PC-9 (cell line): ENCODE measurements at places on chromosomes 6 and 20.

DNA sequence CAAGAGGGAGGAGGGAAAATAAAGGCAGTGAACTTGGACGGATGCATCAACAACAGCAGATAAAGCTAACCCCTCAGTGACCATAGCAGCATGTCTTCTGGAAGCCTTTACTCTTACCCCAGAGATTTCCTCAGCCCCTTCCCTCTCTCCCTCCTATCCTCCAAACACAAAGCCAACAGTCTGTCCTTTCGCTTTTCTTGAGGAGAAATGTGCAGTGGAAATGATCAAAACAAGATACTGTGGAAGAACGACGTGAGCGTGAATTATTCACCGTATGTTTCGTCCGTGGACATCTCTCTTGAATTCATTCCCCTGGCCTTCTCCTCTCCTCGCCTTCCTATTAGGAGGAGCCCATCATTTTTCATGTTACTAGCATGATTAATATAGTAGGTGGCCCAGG is 8.5 kb downstream of the NRN1 start:
- DNase-seq: no peak

DNA sequence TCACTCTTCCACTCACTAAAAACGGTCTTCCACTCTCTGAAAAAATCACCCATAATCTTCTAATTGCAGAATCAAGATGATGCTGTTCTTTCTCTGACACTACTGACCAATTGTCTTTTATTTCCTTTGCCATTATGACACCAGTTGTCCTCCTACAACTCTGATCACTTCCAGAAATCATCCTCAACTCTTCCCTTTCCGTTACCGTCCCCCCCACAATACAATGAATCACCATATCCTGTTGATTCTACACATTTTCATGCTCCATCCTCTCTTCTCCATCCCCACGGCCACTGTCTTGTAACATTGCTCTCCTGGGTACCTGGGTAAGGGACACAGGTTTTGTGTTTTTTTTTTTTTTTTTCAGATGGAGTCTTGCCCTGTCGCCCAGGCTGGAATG is 2.5 kb upstream of the PPP2R5D start:
- DNase-seq: no peak

DNA sequence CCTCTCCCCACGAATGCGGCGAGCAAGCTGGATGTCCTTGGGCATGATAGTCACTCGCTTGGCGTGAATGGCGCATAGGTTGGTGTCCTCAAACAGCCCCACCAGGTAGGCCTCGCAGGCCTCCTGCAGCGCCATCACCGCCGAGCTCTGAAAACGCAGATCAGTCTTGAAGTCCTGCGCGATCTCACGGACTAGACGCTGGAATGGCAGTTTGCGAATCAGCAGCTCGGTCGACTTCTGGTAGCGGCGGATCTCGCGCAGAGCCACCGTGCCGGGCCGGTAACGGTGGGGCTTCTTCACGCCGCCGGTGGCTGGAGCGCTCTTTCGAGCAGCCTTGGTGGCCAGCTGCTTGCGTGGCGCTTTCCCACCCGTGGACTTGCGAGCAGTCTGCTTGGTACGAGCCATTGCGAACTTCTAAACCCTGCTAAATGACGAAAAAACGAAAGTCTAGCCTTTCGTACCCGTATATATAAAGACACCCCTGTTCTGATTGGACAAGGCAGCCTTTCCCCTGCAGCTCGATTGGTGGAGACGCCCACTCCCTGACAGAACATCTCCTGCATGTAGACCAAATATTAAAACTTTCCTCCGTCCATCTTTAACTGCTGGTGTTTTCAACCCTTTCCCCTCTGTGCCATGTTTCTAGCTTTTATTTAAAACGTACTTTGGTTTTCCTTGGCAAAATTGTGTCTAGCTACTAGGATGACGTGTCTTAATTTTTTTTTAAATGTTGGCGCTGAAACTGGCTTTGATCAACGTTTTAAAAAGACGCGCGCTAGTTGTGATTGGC is 109.8 kb downstream of the HFE start:
- peak; percentile 55 for DNase-seq

DNA sequence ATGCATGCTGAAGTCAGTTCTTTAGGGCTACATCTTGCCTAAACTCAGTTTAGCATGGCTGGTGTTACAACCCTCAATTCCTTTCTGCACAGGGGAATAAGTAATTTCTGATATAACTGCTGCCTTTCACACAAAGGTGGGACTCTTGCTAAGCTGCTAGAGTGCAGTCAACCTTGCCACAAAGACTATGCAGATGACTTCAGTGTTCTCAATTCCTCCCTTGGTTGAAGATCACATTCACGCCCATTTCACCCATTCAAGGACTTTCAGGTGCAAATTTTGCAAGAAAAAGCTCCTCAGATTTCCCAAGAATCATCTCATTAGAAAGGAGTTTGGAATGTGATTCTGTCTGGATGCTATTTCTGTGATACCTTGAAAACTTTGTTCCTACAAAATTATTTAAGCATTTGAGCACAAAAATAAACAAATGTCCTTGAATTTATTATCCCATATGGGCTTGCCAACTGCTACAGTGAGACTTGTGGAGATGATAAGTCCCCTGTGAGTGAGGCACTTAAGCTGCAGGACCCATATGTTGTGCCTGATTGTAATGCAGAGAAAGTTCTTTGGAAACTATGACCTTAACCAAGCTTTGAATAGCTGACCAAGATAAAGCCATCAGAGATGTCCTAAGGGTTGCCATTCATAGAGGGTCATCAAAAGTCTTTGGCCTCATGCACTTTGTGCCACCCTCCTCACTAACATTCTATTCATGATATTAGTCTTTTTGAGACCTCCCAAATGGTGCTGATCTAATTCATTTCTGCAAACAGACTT is 111.8 kb downstream of the PLCB4 start:
- no peak for DNase-seq

GRCh38 chr20:56445130-56445529 is 23.3 kb upstream of the RTF2 start:
- DNase-seq: no peak

DNA sequence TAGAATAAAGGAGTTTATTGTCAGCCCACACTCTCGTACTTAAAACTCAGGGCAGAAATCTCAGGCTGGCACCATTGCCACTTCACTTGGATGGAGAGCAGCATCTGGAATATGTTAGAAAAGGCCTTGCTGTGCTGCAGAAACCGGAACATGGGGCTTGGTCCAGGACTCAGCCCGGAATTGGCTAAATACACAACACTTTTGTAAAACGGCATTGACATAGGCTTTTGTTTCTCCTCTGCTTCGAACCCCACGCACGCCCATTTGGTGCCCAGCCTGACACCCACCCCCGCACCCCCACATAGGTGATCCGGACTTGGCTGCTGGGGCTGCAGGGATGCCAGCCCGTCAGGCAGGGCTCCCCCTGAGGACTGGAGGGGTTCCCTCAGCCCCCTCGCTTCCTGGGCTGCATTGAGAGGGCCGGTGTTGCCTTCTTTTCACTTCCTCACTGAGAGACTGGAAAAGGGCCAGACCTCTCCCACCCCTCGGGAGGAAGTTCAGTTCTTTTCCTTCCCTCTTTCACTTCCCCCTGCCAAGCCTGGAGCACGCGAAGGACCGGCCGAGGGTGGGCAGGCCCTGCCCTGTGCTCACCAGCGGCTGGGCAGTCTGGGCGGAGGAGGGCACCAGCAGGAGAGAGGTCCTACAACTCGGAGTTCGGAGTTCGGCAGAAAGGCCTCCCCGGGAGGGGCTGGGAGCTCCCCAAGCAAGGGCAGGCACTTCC is 17.9 kb upstream of the CST3 start:
- no peak for DNase-seq

DNA sequence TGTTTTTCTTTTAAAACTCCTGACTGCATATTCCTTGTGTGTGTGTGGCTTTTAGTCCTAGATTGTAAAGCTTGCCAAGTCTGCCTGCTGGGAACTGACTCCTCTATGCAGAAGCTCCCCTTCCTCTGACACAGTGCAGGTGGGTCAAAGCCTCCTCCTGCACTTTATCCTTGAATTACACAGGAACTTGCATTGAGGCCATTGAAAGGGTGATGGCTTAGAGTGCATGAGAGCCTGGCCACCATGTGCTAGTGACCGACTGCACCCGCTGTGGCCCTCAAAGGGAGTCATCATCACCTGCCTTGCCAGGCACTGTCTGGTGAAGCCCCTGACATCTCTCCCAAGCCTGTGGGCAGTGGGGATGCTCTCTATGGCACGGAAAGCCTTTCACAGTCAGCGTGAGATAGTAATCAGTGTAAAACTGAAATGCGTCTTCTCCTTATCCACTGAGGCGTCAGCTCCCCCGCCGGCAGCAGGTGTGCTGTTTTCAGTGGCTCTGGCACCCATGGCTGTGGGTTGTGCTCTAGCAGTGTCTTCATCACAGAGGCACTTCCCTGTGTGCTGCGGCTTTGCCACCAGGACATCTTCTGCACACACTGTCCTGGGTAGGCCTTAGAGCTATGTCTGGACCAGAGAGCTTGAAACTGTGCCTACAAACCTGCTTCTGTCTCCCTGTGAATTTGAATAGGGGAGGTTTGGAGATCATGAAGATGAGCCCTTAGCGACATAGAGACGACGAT is 87.9 kb downstream of the THBS2 start:
- no peak for DNase-seq

DNA sequence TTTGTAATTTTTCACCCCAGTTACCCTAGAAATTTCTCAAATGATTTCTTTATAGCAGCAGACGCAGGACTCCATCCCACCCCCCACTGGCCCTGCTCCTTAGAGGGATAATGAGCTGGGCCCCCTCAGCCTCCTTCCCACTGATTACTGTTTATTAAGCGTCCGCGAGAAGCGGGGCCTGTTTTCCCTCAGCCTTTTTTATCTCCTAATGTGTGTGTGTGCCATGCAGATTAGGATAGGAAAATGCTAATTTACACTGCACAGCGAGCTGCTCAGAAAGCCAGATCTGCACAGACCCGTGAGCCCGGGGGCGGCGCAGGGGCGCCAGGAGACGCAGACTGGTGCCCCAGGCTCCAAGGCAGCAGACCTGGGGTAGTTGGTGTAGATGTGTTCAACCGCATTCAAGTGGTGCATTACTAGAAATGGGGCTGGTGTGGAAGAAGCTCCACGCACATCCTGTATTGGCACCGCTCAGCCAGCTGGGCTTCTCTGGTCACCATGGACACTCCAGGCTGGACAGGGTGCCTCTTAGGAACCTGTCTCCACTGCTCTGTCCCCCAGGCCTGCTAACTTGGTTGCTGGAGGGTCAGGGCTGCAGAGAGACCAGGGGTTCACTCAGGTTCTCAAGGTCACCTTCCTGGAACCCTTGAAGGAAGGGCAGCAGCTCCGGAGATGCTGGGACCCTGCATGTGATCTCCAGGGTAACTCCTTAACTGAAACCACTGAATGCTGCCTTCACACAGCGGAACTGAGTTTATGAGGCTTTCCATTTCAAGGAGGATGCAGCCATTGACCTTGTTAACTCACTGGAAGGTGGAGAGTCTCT is 256.3 kb downstream of the ERMARD start:
- DNase-seq: no peak

GRCh38 chr6:39731565-39731964 is 6.4 kb upstream of the KIF6 start:
- DNase-seq: no peak

DNA sequence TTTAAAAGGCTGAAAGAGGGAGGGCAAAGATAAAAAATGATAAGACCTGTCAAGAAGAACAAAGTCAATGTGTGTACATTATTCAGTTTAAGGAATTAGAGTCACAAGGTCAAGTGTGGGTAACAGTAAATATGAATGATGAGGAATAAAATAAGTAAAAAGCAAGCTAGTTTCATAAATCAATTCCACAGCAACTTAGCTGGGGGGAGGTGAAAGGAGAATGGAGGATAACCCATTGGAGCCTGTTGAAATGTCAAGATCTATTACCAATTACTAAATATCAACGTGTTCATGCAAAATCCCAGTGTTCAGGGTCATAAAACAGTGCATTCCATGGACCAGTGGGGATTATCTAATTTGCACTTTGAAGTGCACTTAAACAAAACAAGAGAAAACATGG is 242.9 kb downstream of the TBX18 start:
- no peak for DNase-seq

DNA sequence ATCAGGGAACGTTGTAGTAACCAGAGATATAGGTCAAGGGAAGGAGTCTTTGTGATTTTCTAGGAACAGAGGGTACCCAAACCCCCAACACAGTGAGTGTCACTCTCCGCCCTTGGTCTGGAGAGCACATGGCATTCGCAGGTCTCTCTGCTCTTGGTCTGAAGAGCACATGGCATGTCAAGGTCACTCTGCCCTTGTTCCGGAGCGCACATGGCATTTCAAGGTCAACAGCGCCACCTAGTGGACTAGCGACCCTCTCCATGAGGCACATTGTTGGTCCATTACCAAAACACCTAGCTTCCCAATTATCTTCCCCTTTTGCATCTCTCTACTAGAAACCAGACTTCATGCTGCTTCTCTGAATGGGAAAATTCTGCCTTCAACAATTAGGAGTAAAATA is 260.0 kb downstream of the C6orf118 start:
- DNase-seq: no peak

GRCh38 chr20:23099791-23100719 is 13.9 kb upstream of the CD93 start:
- peak; percentile 26 for DNase-seq

DNA sequence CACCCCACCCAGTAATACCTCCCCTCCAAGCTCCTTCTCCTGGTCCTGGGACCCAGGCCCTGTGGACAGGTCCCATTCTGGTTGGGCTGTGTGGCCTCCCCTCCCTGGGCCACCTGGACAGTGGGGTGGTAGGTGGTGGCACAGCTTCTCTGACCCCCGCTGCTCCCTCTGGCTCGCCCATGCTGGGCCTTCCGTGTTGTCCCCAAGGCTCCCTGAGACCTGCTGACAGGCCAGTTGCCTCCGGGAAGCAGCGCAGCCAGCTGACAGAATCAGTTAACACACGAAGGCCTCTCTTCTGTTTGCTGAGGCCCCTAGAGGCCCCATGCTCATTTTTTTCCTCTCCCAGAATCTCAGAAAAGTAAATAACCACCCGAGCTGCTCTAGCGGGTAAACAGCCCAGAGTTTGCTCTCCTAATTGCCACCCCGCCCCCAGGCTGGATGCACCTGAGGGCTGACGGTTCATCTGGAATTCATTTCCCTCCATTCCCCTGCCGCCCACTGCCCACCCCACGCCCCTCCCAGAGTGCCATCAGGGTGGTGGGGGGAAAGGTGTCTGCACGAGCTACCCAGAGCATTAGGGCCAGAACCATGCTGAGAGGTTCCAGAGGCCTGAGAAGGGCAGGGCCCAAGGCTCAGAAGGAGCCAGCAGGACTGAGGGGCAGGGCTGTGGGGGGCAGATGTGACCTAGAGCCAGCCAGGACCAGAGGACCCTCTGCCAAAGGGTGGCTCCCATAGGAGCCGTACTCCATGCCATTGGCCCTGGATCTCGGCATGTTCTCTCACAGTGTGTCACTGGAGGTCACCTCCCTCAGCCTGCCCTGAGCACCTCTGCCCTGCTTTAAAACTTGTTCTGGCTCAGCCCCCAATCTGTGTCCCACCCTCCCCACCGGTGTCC is 157.5 kb downstream of the GRM4 start:
- no peak for DNase-seq
